Activated B cell treated with CpG ODN at 0.5 μM for 24 hours (primary cell): ENCODE measurements at places on chromosomes 3 and 15.

DNA sequence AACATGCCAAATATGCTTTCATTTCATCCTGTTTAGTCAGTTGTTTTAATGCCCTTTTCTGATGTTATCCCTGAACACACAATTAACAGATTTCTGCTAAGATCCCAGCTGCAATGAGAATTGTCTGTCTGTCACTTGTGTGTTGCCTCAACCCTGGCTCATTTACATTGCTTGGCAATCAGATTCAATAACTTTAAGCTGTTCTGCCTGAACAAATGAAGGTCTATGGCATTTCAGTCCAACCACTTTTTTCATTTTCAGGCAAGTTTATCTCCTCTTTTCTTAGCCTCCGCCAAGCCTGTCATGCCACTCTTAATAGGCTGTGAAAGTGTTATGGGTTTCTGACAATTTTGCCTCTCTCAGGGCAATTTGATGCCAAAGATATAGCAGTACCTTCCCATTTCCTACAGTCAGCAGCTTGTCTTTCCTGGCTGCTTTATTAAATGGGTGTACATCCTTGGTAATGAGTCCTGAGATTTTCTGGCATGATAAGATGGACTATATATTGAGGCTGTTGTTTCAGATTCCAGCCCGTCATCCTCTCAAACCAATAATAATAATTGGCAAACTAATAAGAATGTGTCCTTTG, 68.7 kb upstream of the ADAMTS9 start:
- DNase-seq: no peak

GRCh38 chr3:45333549-45333948, 54.8 kb upstream of the LARS2 start:
- no peak for DNase-seq

- no peak for DNase-seq
Observed at GRCh38 chr15:101179341-101180153, 72.3 kb downstream of the CHSY1 start.

DNA sequence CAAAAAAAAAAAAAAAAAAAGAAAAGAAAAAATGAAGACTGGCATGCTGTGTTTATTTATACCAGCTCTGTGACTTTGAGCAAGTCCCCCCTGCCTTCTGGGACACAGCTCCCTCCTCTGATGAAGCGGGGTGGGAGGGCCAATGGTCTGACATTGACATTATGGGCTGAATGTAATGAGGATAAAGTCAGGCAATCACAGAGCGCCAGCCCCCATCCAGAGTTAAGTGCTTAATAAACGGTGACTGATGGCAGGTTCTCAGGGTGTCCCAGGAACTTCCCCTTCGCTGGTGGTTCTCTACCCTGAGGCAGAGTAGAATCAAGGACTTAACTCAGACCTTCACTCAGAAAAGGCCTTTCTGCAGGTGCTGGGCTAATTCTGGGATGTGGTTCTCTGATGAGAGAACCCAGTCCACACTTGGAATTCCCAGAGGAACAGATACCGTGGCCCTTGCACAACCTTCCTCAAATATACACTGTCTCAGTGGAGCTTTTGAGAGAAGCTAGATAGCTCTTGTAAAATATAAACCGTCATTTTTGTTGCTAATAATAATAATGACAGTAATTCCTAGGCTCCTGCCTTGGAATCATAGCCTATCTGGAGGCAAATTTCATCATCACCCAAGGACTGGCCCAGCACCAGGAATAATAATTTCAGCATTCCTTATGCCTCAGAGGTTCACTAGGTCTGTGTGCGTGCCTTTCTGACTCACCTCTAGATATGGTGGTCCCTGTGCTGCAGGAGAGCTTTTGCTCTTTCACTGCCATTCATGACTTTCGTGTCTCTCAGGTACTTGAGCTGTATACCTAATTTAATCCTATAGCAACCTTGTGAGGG, 115.8 kb downstream of the RPLP1 start:
- DNase-seq: no peak

DNA sequence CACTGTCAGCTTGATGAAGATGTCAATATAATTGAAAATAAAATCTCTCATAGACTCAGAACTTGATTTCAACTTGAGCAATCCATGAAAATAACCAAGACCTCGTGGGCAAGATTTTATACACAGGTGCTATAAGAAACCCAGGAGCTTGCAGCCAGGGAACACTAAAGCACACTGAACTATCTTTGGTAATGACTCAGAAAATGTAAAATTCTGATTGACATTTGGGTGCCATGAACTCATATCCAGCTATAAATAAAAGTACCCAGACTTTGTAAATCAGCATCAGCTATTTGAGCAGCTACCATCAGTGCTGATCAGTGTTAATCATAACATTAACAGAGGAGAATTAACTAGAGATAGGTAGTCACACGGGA, 61.5 kb downstream of the PLCH1 start:
- no peak for DNase-seq

DNA sequence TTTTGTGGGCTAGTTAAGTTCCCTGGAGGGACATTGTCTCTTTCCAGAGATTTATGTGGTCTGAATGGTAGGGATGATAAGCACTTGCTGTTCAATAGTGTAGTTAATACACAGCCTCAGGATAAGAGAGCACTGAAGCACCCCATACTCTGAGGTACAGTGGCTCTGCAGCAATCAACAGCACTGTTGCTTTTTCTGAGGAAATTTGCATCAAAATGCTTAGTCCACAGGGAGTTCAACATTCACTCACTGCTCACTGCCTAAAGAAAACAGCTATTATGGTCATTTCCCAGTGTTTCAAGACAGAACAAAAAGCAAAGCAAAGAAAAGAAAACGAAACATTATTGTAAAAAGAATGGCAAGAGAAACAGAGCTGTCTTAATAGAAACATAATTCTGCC, 441.9 kb downstream of the PLOD2 start:
- DNase-seq: no peak

GRCh38 chr3:177475356-177475665, 278.0 kb upstream of the TBL1XR1 start:
- DNase-seq: no peak

DNA sequence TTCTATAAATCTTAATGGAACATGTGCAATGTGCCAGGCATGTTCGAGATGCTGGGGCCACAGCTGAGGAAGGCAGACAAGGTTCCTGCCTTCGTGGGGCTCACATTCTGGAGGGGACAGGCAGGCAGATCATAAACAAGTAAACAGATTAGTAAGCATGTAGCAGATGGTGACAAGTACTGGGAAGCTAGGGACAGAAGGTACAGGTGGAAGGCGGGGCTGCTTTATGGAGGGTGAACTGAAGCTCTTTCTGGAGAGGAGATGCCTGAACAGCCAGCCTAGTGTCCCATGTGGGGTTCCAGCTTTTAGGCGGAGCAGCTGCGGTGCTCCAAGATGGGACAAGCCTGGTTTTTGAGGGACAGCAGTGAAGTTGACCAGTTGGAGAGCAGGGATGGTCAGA, 74.7 kb upstream of the SNRK start:
- no peak for DNase-seq

GRCh38 chr15:61892140-61892539, 168.1 kb downstream of the VPS13C start:
- DNase-seq: no peak

DNA sequence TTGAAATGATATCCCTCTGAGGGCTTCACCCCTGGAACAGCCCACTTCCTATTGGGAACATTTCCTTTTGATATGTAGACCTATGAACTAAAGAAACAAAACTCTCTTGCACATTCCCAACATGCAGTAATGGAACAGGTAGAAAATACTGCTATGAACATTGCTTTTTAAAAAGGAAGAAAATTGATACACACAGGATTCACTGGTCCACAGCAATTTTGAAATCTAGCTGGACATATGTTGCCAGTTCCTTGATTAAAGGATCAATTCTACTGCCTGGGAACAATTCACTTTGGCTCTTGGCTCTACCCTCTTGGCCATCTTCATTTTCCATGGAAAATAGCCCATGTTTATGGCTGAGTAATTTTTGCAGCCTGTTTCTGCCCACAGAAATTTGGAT, 74.9 kb upstream of the ZNF280D start:
- no peak for DNase-seq

DNA sequence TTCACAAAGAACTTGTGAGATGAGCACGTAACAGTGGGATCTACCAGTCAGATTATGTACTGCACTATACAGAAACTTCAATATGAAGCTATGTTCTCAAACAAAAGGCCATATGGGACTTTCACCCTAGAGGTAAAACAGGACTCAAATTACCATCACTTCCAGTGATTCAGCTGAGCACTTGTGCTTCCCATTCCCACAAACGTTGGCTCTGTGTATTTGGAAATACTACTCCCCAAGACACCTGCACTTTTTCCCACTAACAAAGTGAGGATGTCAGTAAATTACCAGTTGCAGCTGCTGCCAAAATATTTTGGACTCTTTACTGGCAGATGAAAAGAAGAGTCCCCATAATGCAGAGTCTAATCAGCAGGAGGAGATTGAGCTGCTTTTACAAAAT, 1570.1 kb downstream of the SI start:
- no peak for DNase-seq

DNA sequence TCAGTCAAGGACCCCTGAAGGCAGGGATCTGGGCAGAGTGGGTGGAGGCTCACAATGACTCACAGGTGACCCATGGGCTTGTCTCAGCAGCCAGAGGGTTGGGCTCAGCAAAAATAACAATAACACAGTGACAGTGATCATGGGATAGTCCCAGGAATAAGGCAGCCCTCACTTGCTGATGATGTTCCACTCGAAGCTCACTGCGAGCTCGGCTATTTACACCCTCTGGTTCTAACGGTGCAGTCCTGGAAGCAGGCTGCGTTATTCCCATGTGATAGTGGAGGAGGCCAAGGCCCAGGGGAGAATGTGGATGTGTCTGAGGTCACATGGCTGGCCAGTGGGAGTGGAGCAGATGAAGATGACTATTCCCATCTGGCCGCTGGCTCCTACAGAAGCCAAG, 16.2 kb downstream of the CCDC33 start:
- no peak for DNase-seq

- DNase-seq: no peak
Observed at GRCh38 chr3:30266524-30266923, 339.9 kb upstream of the TGFBR2 start.

DNA sequence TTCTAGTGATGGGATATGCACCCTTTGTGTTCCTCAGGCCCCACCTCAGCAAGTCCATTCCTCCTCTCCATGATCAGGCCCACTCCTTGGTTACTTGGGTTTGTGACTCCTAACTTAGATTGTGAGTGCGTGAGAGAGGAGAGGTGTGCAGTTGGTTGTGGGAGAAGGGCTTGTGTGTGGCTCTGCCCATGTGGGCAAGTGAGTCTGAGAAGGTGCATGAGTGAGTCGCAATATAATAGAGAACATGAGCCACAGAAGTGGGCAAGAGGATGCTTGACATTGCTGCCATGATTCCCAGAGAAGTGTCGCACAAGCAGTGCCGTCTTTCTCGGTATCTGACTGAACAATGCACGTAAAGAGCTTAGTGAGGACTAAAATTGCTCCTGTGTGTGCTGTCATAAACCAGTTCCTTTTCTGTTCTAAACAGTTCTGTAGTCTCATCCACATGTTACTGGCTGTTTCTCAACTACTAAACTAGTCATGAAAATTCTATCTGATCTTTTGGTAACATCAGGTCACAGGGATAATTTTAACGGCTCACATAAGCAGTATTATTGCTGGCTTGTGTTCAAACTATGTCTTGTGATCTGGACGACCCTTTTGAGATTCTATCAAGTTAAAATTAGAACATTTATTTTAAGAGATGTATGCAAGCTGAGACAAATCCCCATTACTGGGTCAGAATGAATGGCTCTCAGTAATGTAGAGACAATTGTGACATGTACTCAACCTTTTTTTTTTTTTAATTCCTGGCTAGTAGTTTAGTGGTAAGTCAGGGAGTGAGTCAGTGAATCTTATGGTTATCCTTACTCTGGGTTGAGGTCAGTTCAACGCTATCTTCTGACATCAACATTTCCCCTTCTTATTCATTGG, 25.6 kb downstream of the GYG1 start:
- no peak for DNase-seq

DNA sequence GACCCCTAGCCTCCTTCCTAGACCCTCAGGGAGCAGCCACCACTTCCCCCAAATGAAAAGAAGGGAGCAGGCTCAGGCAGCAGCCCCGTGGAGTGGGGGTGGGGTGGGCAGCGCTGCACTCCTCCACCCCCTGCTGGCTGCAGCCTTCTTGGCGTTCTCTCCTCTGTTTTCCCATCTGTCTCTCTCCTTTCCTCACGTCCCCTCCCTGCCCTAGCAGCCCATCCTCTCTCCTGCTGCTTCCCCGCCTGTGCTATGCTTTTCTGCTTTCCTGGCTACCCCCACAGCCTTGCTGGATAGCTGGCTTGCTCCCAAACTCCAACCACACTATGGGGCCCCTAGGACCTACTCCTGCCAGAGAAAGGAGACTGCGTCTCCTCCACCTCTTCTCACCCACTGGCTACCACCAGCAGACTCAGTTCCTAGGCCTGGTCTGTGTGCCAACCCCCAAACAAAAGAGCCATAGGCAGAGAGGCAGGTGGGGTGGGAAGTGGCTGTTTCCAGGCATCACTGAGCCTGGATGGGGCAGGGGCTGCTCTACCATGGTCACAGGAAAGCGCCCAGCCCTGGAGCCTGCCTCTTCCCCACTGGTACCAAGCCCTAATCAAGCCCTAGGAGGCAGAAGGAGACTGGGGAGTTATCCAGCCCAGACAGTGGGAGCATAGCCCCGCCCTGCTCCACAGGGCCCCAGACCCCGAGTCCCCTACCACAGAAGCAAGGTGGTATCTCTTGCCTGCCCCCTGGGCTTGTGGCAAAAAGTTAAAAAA, 3.4 kb upstream of the DISP2 start:
- no peak for DNase-seq

DNA sequence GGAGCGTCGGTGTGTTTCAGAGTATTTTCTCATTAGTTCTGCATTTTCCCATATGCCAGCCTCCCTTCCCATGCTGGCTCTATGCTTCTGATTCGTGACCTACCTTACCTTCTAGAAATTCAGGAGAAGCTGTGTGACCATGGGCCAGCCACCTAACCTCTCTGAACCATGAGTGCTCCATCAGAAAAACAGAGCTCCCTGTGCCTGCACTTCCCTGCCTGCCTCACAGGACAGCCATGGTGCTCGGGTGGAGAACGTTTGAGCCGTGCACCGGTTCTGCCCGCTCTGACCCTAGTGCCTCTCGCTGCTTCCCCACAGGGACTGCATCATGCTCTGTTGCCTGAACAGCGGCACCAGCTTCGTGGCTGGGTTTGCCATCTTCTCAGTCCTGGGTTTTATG, 74.5 kb upstream of the SLC6A1 start:
- no peak for DNase-seq

- DNase-seq: no peak
Observed at GRCh38 chr3:131020122-131020693, 6.4 kb downstream of the ASTE1 start.

DNA sequence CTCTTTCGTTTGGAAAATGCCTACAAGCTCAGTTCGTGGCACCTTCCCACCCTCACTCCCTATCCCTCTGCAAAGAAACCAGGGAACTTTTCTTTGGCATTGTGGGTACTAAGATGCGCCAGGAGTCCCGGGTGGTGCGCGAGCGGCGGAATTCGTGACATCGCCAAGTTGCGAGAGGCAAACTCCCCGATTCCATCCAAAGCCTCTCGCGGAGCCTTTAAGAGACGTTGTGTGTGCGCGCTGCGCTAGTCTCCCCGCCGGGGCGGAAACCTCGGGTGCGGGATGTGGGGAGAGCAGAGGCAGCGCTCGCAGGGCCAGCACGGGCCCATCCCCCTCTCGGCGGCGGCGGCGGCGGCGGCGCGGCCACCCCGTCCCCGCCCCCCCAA, 443 bp upstream of the NR2F2 start:
- no peak for DNase-seq

GRCh38 chr3:134751831-134752230, 43.2 kb upstream of the EPHB1 start:
- no peak for DNase-seq
